ENCODE measurements at places on chromosomes 6 and 20.

DNA sequence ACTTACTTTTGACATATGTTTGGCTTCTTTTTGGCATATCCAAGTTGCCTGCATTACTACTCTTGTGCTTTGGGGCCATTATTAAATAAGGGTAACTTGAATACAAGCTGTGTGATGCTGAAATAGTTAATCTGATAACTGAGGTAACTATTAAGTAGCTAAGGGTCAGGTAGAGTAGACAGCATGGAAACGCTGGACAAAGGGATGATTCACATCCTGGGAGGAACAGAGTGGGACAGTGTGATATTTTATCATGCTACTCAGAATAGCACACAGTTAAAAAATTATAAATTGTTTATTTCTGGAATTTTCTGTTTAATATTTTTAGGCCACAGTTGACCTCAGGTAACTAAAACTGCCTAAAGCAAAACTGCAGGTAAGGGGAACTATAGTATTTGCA is 483.9 kb downstream of the RFPL4B start:
- DNase-seq, result no peak

DNA sequence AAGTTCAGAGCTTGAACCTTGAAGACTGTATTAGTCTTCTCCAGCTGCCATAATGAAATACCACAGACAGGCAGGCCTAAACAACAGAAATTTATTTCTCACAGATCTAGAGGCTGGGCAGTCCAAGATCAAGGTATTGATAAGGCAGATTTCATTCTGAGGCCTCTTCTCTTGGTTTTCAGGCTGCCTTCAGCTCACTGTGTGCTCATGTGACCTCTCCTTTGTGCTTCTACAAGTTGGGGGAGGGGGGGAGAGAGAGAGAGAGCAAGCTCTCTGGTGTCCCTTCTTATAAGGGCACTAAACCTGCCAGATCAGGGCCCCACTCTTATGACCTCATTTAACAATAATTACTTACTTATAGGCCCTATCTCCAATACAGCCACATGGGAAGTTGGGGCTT is 102.6 kb upstream of the RSPO3 start:
- DNase-seq, result no peak

- DNase-seq, result peak; percentile 15
Measured at GRCh38 chr6:105932440-105932839, 153.7 kb upstream of the PRDM1 start.

GRCh38 chr6:10271982-10272381 is 142.9 kb downstream of the TFAP2A start:
- DNase-seq, result no peak

- DNase-seq, result no peak
Measured at GRCh38 chr20:36684747-36685146, 38.8 kb upstream of the SLA2 start.

- DNase-seq, result no peak
Measured at GRCh38 chr6:150072201-150072600, 3.3 kb upstream of the ULBP3 start.

- no peak for DNase-seq
Measured at GRCh38 chr6:33217246-33217645, 8.9 kb downstream of the RING1 start.

GRCh38 chr6:10400330-10400729 is 14.5 kb downstream of the TFAP2A start:
- no peak for DNase-seq
